ENCODE measurements at places on chromosomes 1 and 21. TPM values are rescaled to one million over a fixed set of nuclear protein-coding genes. Genes with fewer than 3 reads are reported as not detected.

CELSR2 gene
- 8.6 TPM for total RNA-seq

LCE1B gene
- total RNA-seq, result not detected

CELA3B gene
- total RNA-seq, result not detected

PPFIA4 gene
- 6.0 TPM for total RNA-seq

ANGPTL3 gene
- not detected for total RNA-seq

FNBP1L gene
- total RNA-seq, result 48.3 TPM

PCP4L1 gene
- not detected for total RNA-seq

SH2D1B gene
- total RNA-seq, result not detected

ERICH3 gene
- total RNA-seq, result not detected

USF1 gene
- total RNA-seq, result 34.3 TPM

KCND3 gene
- 0.77 TPM for total RNA-seq

RGS4 gene
- 14.1 TPM for total RNA-seq

SMCP gene
- not detected for total RNA-seq

CD244 gene
- not detected for total RNA-seq

C1orf115 gene
- 3.5 TPM for total RNA-seq

SYT6 gene
- not detected for total RNA-seq
